Left kidney (tissue), 8 donors: ENCODE measurements at places on chromosomes 5 and 9. TPM values are rescaled to one million over a fixed set of nuclear protein-coding genes. Genes with fewer than 3 reads are reported as not detected.

Gene ZNF366
- polyA plus RNA-seq = 3.5 TPM

Gene AGTPBP1
- polyA plus RNA-seq = 37.5 TPM

Gene DCAF12
- polyA plus RNA-seq = 64.2 TPM

Gene F2RL1
- 38.4 TPM for polyA plus RNA-seq

Gene OTP
- not detected for polyA plus RNA-seq

Gene ARHGEF28
- 60.1 TPM for polyA plus RNA-seq

Gene PTPDC1
- polyA plus RNA-seq = 17.5 TPM

Gene ZFR
- 134 TPM for polyA plus RNA-seq

Gene KIF20A
- 61.8 TPM for polyA plus RNA-seq

Gene PCDHGB4
- polyA plus RNA-seq = 7.6 TPM

Gene RETREG1
- polyA plus RNA-seq = 43.1 TPM

Gene ECSCR
- polyA plus RNA-seq = 21.9 TPM

Gene TXNDC8
- polyA plus RNA-seq = not detected

Gene ALDH7A1
- polyA plus RNA-seq = 191 TPM

Gene INSL6
- polyA plus RNA-seq = 0.60 TPM

DNA sequence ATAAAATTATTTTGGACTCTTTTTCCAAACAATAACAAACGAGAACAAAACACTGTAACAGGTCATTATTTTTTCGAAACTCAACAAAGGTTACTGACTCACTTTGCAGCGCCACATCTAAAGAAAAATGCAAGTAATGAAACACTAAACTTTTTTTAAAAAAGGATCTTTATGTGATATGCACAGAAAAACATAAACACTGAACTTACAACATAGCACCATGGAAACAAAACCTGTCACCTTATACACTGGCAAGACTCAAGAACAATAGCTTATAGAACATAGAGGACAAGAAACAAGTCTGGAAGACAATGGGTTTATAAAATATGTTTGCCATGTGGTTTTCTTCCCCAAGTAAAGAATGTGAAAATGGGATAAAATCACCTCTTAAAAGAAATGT lies 85.2 kb downstream of the AUH start:
- no peak for DNase-seq

- DNase-seq = no peak
These were observed 41.8 kb downstream of the TNFSF8 start for GRCh38 chr9:114888607-114889006.

DNA sequence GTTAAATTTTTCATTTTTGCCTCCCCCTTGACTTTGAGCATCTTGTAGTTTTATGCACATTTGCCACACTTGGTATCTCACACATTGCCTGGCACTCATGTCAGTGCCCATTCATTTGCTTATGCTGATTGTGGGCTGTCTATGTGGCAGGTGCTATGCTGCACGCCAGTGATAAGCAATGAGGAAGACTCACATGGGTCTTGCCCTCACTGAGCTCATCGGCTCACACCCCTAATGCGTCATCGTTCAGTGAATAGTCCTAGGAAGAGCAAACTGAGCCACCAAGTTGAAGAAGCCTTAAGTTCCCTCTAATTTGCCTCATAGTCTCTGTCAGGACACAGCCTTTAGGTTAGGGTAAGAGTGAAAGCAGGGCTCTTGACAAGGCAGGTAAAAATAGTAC lies 209.4 kb upstream of the IL12B start:
- DNase-seq = no peak

GRCh38 chr9:136700959-136701667 lies 11.3 kb upstream of the DIPK1B start:
- no peak for DNase-seq

DNA sequence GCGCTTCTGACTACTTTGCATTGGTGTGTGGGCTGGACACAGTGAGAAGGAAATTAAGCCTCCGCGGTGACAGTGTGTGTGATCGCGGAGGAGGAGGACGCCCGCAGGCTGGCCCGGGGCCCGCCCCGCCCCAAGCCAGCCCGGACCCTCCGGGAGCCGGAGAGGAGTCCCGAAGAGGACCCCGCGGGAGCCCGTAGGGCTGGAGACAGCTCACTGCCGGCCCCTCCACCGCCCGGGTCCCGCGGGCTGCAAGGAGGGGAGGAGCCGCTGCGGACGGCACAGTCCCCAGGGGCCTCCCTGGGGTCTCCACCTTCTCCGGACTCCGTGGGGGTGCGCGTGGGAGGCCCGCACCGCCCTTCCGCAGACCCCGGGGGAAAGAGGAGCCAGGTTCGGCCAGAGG lies 146.4 kb upstream of the ERCC6L2 start:
- DNase-seq = no peak

- DNase-seq = no peak
These were observed 21.0 kb upstream of the RNF180 start for GRCh38 chr5:64144425-64145215.

DNA sequence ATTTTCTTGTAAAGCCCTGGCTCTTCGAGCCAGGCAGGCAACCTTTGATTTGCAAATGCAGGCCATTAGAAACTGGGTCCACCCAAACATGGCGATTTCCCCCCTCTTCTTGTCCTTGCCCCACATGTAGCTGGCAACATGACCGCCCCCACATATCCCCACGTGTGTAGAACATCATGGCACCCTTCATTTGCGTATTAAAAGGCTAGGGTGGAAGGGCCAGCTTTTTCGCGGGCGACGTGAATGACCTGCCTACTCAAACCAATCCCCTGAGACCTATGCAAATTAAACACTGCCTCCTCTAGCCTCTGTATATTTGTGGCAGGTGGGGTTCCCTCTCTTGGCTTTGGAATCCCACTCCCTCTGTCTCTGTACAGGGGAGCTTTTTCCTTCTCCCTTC lies 107.0 kb upstream of the CLINT1 start:
- no peak for DNase-seq

- no peak for DNase-seq
These were observed 64.5 kb downstream of the C9orf152 start for GRCh38 chr9:110143485-110143884.

DNA sequence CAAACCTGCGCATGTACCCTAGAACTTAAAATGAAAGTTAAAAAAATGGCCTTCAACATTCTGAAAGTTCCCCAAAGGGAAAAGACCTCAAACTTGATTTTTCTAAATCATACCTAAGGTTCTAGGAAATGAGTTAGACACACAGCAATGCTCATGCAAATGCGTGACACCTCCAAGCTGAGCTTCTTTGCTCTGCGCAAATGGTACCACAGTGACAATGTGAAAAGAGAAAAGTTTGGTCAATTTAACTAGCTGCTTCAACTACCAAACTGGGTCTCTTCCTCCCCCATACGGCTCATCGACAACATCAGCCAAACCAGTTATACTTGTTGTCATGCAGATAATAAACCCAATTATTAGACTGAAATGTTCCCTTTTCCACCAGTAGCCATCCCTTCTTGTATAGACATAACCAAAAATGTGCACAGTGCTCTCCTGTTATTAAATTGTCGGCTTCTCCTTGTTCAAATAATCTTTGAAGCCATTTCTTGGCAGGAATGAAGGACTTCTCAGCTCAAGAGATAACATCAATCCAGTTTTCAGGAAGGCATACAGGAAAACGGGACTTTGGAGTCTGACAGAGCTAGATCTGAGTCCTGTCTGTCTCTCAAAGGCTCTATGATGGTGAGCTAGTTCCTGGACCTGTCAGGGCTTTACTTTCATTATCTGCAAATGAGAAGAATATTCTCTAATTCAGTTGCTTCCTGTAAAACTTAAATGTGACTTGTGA lies 185.6 kb upstream of the NR3C1 start:
- DNase-seq = no peak

- no peak for DNase-seq
These were observed 8.5 kb upstream of the PRXL2C start for GRCh38 chr9:96663506-96664120.

GRCh38 chr9:32915802-32916201 lies 85.6 kb downstream of the APTX start:
- DNase-seq = no peak

DNA sequence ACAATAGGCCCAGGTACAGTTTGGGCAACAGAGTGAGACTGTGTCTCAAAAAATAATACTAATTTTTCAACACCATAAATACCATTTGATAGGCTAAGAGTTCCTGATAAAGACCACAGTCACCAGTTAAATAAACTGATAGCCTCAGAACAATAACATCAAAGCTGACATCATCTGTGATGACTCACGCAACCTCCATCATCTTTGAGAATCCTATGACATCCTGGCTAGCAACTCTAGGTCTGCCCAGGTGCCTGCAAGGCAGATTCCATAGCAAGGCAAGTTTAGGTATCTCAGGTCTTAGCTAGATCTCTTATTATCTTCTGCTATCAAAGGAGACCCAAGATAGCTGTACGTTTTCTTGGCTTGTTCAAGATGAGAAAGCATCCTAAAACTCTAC lies 30.5 kb upstream of the UBAP2 start:
- no peak for DNase-seq

- no peak for DNase-seq
These were observed 87.7 kb downstream of the MACIR start for GRCh38 chr5:103346162-103346748.

- peak; percentile 13 for DNase-seq
These were observed 59.1 kb downstream of the TNFSF15 start for GRCh38 chr9:114746591-114747346.

- DNase-seq = no peak
These were observed 24.3 kb downstream of the THBS4 start for GRCh38 chr5:80059354-80059980.

DNA sequence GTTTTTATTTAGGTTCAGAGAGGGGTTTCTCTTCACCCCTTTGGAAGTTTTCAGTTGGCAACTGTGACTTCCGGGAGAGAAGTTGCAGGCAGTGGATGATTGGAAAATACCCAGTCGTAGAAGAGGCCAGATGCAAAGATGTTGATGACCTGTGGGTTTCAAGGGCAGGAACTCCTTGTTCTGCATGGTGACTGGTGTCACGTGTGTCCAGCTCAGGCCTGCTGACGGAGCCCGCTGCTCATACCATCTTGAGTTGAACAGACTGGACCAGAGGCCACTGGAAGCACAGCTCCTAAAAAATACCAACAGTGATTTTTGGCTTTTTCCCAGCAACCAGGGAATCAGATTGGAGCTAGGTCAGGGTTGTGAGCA lies 243.9 kb upstream of the KLF4 start:
- DNase-seq = no peak

DNA sequence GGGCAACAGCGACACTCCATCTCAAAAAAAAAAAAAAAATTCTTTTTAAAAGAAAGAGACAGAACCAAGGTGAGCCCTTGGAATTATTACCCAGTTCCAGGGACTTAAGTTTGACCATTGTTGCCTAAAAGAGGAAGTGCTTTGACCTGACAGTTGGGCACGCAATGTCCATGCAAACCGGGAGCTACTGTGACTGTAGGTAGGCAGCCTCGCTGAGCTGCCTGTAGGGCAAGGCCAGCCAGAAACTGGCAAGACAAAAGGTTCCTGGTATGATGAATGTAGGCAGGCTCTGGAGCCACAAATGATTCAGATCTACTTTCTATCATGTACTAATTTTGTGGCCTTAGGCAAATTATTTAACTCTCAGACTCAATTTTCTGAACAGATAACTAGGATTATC lies 334.8 kb upstream of the ZNF462 start:
- DNase-seq = no peak

- no peak for DNase-seq
These were observed 340.4 kb downstream of the EBF1 start for GRCh38 chr5:158759283-158759682.

DNA sequence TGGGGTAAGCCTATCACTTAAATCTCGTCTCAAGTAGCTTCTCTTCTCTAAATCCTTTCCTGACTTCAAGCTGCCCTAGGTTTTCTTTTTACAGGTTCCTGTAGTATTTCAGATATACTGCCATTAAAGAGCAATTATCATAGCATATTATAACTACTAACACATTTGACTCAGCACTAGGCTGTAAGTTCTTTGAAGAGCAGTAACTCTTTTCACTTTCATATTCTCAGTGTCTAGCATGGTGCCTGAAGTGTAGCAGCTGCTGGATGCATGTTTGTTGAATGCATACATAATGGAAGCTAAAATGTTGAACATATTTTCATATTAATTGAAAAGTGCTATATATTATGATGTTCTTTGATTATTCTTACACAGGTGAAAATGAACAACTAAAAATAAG lies 22.5 kb downstream of the CCDC152 start:
- no peak for DNase-seq

DNA sequence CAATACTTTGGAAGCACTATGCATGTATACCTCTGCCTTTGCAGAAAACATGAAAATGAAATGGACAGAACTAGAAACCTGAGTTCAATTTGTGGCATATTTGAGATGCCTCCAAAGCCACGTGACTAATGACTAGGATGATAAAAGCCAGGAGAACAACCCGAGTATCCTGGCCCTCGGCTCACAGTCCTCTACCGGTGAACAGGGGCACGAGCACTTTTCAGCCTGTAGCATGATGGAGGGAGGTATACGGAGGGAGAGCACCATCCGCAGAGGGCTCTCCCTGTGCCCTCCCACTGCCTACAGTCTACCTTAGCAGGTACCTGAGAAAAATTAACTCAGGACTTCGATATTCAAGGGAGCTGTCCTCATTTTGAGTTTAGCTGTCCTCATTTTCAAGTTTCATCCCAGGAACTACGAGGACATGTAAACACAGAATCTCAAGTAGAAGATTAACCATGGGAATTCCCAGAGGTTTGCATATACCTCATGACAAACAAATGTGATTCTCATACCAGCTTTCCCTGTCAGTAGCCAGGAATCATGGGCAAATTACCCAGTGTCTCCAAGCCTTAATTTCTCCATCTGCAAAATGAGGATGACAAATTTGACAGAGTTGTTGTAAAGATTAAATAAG lies 249.3 kb downstream of the DNAH5 start:
- no peak for DNase-seq

GRCh38 chr5:92795633-92796032 lies 785.4 kb downstream of the NR2F1-AS1 start:
- no peak for DNase-seq

DNA sequence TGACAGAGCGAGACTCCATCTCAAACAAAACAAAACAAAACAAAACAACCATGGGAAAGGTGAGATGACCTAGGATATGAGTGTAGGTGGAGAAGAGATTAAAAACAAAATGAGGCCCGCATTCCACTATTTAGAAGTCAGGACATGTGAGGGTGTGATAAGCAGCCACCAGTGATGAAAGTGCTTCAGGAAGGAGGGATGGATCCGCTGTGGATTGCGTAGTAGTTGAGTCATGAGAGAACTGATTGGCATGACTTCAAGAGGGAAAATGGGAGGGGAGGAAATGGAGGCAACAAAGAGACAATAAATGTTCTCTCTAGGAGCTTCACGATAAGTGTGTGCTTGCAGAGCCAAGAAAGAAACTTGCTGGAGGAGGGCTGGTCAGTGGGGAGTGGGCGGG lies 367.6 kb downstream of the ARL15 start:
- no peak for DNase-seq

DNA sequence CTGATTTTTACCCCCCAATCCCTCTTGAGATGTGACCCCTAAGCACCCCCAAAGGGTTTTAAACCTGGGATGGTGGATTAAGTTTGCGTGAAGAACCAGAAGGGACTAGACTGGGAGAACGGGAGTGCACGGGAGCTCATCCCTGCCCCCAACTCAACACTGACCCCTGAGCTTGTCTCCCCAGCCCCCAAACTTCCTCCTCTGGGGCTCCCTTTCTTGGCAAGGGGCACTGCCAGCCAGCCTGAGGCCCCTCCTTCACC lies 5.0 kb upstream of the SET start:
- peak; percentile 15 for DNase-seq
